Activated gamma-delta T cell treated with Interleukin-2 at 50 U/mL for 16 hours (primary cell): ENCODE measurements at places on chromosomes 4 and X.

DNA sequence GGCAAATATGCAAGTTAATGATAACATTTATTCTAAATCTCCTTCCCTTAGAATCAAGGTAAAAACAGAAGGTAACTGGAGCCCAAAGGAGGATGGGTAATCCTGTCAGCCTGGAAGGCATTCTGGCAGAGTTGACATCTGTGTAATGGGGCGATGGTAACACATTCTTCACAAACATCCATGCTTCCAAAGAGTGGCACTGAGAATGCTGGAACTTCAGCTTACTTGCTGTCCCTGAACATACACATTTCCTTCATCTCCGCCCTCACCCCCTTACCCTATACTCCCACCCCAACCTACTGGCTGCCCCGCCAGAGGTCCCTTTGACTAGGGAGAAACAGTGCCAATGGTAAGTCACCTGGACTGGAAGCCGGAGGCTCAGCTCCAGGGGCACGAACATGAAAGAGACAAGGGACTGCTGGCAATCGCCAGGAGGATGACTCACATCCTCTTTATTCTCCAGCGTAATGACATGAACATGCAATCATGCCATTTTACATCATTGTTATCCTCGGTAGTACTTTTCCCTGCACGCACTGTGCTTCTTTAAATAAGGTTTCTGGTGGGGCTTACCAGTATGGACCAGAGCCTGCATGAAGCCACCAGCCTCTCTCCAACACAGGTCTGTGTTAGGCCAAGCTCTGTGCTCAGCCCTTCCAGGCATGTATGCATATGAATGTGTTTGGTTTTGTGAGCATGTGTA is 694.2 kb upstream of the TENM3 start:
- DNase-seq = no peak

DNA sequence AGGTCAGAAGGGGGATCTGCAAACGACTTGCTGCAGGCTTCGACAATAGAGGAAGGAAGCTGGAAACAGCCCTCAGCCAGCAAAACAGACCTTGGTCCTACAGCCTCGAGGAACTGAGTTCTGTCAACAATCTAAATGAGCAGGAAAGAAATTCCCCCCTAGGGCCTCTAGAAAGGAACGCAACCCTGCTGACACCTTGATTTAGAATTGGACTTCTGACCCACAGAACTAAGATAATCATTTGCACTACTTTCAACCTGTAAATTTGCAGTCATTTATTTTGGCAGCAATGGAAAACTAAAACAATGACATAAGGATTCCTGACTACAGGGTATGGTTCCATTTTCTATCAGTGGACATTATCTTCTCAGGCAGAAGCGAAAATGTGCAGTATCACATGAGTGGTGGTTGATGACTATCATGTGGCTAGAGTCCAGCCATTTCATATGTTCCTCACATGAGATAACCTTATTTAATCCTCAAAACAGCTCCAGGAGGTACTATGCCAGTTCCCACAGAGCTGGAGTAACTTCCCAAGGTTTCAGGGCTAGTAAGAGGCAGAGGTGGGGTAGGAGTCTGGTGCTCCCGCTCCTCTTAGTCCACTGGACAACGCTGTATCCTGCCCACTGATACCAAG is 61.6 kb downstream of the SAT1 start:
- DNase-seq = no peak

GRCh38 chr4:95825546-95825945 is 14.3 kb upstream of the PDHA2 start:
- no peak for DNase-seq

DNA sequence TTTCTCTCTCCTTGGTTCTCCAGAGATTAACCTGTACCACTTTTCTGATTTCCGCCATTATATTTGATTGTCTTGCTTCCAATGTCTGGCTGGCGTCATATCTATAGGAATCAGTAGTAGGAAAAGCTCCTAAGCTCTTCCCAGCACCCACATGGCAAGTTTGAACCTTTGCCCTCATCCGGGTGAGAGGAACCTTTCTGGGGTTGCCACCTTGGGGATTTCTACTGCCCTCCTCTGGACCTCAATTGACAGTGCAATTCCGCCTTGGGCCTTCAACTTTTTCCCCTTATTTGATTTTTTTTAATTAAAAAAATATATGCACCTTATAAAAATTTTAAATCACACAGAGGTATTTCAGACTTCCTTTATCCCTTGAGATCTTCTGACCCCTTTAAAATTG is 2.0 kb upstream of the CXorf66 start:
- no peak for DNase-seq

- no peak for DNase-seq
These were observed 104.3 kb downstream of the BRWD3 start for GRCh38 chrX:80705379-80705778.

DNA sequence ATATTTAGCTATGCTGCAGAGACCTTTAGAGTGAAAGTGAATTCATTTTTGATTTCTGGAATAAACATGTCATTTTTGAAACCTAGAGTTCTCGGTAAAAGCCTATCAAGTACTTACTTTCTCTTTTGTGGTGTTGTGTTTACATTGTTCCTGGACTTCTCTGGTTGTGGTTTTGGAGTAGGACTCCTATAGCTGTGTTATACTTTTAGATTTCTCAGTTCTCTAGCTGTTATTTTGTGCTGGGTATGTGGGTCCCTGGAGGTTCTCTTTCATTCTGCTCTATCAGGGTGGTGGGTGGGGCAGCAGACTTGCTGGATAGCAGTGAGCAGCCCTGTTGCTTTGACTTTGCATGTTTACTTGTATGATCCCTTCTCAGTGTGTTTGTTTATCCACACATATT is 25.6 kb upstream of the MSMO1 start:
- no peak for DNase-seq

DNA sequence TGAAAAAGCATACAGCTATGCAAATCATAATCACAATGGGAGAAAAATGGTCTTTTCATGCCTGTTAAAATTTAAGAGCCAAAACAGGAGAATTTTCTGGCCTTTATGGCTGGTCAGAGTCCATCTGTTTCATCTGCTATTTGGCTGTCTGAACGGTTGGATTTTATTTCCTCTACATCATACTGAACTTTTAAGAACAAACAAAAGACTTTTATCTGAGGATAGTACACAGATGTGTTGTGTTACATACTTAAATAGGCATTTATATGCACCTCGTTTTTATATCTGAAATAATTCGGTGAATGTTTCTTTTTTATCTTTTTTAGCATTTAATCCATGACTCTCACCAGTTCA is 18.0 kb upstream of the WWC2 start:
- DNase-seq = no peak

DNA sequence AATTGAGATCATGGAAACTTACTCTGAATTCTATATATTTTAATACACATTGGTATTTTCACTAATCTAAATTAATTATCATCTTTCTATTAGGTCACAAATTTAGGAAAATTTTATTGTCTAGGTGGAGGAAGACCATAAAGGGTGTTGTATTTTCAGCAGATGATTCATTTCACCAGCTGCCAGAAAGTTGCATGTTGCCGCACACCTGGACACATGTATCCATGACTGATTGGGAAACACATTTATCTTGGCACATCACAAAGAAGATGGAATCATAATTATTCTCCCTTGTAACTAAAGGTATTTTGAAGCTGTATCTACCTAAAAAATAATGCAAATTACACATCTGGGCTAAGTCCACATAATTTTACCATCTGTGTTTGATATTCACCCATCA is 33.1 kb downstream of the SLC7A11 start:
- DNase-seq = no peak

DNA sequence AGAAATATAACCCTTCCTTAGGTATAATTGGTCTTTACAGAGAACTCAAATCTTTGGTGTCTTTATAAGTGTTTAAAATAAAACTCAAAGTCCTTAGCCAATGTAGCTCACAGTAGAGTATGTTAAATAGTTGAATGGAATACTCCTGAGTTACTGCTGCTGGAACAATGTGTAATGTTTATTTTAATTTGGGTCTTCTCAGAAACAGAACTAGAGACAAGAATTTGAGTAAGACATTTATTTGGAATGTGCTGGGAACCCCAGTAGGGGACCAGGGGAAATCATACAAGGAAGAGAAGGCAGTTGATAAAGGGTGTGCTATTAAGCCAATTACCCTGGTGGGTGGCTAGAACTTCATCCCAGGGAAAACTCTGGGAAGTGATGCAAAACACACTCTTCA is 240.4 kb upstream of the LDB2 start:
- no peak for DNase-seq

- DNase-seq = no peak
These were observed 7.1 kb upstream of the OPHN1 start for GRCh38 chrX:68440442-68440841.

DNA sequence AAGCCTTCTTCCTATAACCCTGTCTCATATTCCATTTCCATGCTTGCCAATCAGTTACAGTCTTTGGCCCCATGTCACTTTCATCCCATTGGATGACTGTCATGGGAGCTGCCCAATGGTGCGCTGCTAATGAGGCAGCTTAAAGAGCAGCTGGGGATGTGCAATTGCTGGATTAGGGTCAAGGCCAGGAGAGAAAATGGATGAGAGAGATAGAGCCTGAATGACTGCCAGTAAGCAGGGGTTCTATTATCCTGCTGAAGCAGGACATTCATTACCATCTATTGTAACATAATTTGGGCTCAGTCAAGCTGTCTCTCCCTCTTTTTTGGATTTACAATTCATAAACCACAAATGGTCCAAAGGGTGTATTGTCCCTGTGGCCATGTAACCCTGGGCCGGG is 909.0 kb downstream of the CENPC start:
- no peak for DNase-seq

DNA sequence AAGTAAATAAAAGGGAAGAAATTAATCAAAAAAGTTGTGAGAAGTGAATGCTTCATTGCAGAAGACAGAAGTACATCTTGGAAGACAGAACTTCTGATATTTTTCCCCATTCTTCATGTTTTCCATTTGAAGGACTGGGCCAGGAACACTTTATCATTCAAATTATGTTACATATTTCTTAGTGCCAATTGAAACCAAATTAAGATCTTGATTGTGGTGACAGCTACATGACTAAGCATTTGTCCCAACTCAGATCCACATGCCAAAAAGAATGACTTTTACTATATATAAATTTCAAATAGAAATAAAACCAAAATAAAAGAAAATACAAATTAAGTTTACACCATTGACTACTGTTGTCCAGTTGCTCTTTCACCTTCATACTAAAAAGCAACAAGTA is 14.0 kb upstream of the FGF5 start:
- no peak for DNase-seq

- no peak for DNase-seq
These were observed 1.4 kb upstream of the GPR173 start for GRCh38 chrX:53047228-53047627.

DNA sequence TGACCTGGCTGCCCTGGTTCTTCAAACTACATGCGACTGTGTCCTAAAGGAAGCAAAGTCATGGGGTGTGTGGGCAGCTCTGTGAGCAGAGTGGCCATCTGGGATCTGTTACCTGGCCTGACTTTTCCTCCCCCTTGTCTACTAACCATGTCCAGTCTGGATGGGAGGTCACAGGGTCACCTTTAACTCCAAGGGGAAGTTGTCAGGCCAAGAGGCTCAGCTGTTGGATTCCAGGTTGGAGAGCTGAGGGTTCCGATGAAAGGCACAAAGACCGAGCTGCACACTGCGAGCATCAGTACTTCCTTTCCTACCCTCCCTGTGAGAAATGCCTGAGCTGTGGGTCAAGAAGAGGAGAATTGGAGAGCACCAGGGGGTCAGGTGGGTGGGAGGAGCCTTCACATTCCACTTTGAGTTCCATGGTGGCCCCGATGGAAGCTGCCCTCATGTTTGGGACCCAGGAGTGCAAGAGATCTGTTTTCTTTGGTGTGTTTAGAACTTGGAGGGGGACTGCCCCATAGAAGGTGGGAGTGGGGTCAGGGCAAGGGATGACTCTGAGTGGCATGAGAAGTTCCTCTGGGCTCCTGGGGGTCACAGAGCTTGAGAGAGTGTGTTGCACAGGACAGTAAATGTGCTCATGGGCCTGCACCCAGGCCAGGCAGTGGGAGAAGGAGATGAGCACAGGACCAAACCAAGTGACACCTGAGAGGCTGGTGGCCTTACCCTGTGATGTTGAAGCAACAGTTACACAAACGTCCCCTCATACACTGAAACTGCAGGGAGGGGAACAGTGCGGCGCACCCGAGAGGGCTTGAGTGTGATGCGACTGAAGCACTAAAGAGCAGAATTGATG is 36.2 kb downstream of the RGS12 start:
- DNase-seq = no peak

DNA sequence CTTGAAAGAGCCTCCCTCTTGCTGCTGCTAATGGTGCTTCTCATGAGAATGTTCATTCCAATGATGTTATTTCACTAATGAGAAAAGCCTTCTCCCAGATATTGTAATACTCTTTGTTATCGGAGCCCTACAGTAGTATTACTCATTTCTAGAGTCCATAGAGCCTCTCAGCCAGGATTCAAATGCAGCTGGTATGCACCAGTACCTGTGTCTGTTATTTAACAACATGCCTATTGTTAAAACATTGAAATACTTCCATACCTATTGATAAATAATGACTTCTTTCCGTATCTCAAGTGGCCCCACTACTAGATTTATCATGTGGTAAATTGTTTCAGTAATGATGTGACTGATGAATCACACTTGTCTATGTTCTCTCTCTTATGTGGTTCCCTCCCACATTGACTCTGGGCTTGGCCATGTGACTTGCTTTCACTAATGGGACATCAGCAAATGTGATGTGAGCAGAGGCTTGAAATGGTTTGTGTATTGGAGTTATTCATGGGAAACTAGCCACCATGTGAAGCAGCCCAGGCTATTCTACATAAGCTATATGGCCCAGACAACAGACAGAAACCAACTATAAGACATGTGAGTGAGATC is 207.6 kb downstream of the THOC2 start:
- no peak for DNase-seq

DNA sequence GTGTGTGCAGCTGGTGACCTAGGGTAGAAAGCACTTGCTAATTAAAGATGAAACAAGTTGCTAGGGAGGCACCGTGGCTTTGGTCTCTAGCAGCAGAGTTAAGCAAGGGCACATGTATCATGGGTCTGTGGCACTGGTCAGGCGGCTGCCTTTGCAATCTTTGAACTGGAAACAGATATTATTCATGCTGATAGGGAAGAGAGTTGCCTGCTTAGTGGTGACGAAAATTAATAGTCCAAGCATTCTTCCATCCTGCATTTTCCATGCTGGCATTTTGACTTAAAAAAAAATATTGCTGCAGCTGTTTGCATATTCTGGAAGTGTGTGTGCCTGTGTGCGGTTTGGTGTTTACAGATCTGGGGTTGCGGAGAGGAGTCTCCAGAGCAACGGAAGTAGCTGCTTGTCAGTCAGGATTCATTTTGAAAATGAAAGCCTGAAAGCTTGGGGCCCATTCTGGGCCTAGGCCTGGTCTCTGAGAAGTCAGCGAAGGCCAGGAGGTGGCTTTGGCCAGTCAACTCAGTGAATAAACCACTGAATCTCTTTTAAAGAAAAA is 2.3 kb upstream of the SOWAHD start:
- DNase-seq = peak; percentile 24

- no peak for DNase-seq
These were observed 141.1 kb downstream of the MSL3 start for GRCh38 chrX:11899091-11899490.

DNA sequence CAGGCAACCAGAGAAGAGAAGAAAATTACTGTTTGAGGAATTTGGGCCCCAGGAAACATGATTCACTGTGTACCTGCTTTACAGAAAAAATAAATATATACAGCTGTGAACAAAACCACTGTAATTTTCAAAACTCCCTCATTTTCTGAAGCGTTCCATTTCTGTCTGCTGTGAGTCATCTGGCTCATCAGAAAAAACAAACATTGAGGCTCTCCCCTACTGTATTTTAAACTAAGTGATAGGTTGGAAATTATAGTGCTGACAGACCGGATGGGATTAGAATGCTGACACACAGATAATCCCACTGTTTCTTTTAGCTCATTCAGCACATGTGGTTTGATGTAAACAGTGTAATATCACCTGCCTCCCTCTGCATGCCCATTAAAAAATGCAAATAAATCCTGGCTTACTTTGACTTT is 847.0 kb downstream of the TRIML1 start:
- no peak for DNase-seq
